ENCODE measurements at places on chromosomes 16 and 17.

DNA sequence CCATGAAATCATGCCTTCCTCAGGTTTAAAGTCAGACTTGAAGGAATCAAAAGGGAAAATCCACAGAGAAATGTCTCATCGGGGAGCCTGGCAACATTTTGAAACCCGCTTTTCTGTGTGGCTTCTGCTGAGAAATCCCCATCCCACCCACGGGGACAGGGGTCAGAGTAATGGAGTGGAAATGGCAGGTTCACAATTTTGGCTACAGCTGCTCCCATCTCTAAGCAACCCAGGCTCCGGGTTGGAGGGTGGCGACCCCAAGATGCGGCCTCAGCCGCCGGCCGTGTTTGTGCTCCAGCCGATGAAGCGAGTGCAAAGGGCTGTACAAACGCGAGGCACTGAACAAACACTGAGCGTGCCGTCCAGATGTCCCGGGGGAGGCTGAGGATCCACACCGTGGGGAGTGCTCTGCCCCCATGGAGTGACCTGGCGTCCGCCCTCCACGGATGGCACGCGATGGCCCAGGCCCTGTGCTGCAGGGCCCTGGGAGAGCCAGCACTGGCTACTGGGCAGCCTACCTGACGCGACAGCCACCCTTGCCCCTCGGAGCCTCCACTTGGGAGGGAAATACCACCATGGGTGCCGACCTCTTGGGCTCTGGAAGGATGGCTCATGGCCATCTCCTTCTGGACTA lies 22.2 kb downstream of the SLC43A2 start:
- no peak for DNase-seq

GRCh38 chr16:89038811-89039735 lies 54.6 kb upstream of the ACSF3 start:
- DNase-seq, result no peak

DNA sequence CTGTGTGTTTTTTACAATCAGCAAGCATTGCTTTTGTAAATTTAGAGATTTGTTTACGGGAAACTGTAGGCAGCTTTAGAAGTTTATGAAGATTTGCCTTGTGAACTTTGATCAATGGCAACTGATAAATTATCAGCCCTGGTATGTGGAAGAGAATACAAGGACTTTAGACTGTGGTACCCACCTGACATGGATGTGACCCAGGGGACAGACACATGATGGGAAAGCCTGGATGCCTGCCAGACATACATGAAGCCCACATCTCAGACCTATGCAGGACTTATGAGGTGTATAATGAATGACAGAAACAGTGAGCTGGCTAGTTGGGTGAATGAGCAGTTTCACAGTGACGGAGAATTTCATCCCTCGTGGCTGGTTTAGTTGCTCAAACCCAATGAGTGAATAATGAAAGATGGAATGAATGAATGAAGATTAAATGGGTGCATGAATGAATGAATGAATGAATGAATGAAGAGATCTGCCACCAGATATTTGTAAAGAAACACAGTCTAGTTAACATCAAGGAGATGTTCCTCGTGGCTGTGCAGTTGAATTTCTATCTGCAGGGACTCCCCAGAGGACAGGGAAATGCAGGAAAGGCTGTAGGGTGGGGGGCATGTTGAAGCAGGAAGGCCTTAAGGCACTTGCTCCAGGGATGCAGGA lies 7.6 kb downstream of the TMEM92 start:
- no peak for DNase-seq

GRCh38 chr17:32274101-32274500 lies 8.5 kb downstream of the RHBDL3 start:
- DNase-seq, result no peak

DNA sequence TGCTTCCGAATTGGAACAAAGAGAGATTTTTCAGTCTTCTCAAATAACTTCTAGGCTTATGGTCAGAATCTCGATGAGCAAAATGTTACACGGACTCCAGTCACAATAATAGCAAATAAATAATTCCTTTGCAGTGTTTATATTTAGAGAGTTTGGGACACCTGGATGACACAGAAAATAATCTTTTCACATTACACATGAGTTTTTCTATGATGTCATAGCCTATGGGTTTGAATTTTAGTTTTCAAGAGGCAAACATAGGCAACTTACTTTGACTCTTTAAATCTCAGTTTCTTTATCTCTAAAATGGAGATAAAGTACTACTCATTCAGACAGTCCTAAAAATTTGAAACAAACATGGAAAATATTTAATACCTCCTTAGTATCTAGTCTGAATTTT lies 372.0 kb downstream of the HAPSTR1 start:
- no peak for DNase-seq

- DNase-seq, result no peak
Measured at GRCh38 chr16:56929639-56930038, 2.3 kb upstream of the HERPUD1 start.

- DNase-seq, result no peak
Measured at GRCh38 chr16:12661656-12662172, 142.0 kb downstream of the CPPED1 start.

DNA sequence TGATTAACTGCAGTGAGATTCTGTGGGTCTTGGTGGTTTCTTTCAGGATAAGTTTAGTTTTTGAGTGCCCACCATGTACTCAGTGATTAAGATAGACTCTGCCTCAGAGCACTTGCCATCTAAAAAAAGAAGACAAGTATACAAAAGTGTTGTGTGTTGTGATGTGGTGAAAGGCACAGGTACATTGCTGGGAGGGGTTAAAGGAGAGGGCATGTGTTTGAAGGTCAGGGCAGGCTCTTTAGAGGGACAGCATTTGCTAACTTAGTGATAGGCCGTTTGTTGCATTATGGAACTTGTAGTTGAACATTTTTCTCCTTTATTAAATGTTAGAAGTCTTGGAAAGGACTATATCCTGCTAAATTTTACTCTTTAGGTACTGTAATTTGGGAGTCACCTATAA lies 26.5 kb downstream of the SF3B3 start:
- no peak for DNase-seq

DNA sequence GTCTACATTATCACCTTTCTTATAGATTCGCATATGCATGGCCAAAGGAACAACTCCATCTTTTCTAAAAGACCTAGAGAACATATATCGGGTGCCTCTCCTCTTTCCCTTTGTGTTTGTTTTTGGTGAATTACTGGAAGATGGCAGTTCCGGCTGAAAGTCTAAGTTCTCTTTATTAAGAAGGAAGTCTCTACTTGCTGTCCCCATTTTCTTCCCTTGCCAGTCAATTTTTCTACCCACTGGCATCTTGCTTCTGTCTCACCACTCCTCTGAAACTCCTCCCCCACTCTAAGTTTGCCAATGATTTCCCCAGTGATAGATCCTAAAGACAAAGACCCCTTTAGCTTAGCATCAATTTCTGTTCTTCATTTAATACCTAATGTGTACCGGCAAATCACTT lies 93.9 kb upstream of the CORO6 start:
- DNase-seq, result no peak

- no peak for DNase-seq
Measured at GRCh38 chr17:4444782-4445473, 11.2 kb downstream of the SPNS3 start.

- DNase-seq, result no peak
Measured at GRCh38 chr16:15907863-15908478, 19.6 kb upstream of the CEP20 start.

- DNase-seq, result no peak
Measured at GRCh38 chr16:55566432-55567175, at the start of gene CAPNS2. Gene CAPNS2 (plus strand): TSS chr16:55566684. CDS start chr16:55566757, 73 bp downstream.

DNA sequence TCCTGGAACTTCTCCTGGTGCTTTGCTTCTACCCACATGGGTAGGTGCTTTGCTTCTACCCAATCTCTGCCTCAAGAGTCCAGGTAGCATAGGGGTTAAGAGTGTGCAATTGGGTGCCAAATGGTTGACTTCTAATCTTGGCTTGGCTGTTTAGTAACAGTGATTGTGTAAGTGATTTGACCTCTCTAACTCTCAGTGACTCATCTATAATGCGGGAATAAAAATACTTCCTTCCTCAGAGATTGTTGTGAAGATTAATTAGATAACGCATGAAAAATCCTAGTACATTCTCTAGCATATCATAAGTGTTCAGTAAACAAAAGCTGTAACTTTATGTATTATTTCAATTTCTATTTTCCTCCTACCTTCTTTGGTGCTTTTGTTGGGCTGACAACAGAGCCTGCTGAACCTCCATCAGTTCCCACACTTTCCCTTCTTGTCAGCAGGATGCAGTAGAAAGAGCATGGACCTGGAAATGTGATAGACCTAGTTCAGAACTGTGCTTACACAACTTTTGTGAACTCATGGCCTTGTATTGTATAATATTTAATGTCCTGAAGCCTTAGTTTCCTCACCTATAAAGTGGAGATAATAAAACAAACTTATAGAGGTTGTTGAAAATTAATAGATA lies 72.9 kb upstream of the SMIM36 start:
- DNase-seq, result no peak

DNA sequence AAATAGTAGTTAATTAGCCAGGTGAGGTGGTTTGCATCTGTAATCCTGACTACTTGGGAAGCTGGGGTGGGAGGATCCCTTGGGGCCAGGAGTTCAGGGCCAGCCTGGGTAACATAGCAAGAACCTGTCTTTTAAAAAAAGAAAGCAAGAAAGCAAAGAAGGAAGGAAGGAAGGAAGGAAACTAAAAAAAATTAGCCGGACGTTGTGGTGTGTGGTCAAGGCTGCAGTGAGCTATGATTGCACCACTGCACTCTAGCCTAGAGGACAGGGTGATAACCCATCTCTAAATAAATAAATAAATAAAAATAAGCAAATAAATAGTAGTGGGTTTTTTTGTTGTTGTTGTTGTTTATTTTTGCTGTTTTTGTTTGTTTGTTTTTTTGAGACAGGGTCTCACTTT lies 39.3 kb upstream of the MAP2K6 start:
- no peak for DNase-seq

GRCh38 chr16:66326991-66327513 lies 39.4 kb upstream of the CDH5 start:
- DNase-seq, result peak; percentile 85

- no peak for DNase-seq
Measured at GRCh38 chr17:45341533-45342158, 24.8 kb upstream of the MAP3K14 start.

GRCh38 chr17:10635290-10635689 lies 21.8 kb downstream of the MYH3 start:
- no peak for DNase-seq

- no peak for DNase-seq
Measured at GRCh38 chr16:72809446-72809845, 238.5 kb downstream of the ZFHX3 start.

- DNase-seq, result no peak
Measured at GRCh38 chr17:48025904-48026501, 11.6 kb downstream of the COPZ2 start.

DNA sequence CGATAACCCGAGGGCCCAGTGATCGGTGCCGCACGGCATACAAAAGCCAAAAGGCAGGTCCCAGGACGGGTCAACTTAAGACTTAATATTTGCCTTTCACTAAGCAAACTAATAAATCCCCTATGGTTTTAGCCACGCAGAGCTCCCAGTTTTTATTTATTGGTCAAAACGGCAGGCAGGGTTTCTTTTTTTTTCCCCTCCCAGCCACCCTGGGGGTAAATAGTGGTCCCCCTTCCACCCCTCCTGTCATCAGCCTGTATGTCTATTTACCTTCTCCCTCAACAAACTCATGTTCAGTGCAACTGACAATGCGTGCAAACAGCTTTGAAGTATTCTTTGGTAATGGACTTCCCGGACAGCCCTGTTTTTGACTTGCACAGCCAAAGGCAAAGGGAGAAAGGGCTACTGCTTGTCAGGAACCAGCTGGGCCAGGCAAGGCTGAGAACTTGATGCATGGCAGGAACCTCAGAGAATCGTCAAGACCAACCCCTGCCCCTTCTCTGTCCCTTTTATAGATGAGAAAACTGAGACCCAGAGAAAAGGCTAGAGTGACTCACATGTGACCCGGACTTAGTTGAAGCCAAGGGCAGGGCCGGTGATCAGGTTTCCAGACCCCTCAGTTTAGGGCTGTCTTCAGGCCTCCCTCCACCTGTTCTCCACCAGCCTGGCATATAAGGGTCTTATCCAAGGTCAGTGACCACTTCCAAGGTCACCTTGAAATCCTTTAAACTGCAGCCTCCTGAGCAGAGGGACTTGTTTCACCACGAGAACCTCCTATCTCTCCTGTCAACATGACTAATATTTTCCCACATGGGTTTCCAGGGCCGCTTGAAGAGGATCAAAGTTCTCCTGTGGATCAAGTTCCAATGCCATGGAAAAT lies 279.0 kb downstream of the SOX9 start:
- peak; percentile 63 for DNase-seq

- DNase-seq, result no peak
Measured at GRCh38 chr17:77755410-77755963, 203.0 kb upstream of the TNRC6C start.

DNA sequence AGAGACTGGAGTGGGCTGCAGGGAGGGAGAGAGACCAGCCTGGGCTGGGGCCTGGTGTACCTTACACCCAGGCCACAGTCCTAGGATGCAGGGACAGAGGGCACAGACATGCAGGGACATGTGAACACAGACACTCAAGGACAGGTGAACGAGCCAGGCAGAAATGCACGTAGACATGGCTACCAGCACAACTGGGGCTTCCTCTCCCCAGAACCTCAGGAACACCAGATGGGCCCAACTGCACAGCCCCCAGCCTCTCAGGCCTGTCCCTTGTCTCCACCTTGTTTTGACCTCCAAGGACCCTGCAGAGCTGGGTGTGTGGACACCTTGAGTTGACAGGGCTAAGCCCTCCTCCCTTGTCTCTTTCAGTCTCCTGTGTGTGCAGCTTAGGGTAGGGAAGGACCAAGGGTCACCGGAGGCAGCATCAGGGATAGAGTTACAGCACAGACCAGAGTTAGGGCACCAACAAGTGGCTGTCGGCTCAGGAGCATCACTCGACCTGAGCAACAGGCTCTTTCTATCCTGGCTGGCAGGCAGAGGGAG lies 9.2 kb downstream of the SEZ6 start:
- DNase-seq, result no peak

- no peak for DNase-seq
Measured at GRCh38 chr16:77928096-77928495, 94.3 kb upstream of the CLEC3A start.

DNA sequence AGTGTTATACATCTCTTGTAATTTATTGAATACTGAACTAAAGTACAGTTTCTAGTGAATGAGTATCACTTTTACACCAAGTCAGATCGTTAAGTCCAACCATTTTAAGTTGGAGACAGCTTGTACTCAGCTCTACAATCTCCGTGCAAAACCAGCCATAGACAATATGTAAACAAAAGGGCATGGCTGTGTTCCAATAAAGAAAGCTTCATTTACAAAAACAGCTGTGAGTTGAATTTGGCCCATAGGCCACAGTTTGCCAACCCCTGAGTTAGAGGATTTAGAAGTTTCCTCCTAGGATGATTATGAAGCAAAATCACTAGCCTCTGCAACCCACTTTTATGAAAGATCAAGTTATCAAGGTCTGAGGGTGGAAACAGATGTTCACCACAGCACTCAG lies 105.7 kb upstream of the RCVRN start:
- no peak for DNase-seq

- no peak for DNase-seq
Measured at GRCh38 chr16:27399969-27400368, 2.0 kb upstream of the IL21R start.

GRCh38 chr17:39607057-39607850 lies 466 bp downstream of the NEUROD2 start:
- DNase-seq, result no peak
